ENCODE measurements at places on chromosomes 2 and 18.

GRCh38 chr2:28583899-28584553 is 88.2 kb downstream of the PLB1 start:
- peak; percentile 65 for DNase-seq

DNA sequence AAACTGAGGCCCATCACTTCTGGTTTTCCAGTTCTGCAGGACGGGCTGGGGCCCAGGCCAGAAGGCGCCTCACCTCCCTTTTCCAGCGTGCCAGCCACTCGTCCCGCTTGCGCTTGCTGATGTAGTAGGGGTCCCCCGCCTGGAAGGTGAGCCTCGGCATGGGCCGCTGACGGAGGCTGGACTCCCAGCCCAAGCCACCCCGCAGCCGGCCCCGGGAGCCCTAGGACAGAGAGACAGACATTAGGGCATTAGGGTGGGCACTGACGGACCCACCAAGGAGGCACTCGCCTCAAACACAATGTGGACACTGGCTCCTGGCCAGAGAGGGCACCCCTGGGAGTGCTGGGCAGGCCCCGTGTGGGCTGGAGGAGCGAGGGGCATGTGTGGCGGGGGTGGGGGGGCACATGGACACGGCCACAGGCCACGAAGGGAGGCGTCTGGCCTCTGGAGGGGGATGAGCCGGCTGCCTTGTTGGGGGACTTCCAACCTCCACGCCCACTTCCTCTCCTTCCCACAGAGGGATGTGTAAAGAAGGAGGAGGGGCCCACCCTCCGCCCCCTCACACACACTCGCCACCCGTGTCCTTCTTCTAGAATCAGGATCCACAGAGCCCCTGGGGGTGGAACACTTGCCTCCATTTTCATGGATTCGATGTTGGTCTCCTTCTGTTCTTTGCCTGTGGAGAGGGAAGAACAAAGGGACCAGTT is 66.7 kb downstream of the DNMT3A start:
- DNase-seq, result no peak

DNA sequence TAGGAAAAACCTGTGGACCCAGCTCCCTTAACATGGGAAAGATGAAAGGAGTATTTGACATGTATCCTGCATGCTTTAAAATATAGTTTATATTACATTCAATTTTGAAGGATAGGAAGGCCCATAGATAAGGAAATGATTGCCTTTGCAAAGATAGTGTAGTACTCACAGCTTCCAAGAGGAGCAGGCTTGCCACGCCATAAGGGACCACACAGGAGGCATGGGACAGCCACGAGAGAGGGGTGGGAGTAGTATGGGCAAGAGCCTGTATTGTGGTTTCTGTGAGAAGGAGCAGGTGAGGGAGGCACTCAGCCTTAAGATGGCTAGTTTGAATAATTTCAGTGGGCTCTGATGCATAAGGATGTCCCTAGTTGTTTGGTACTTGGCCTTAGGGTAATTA is 740.3 kb downstream of the SATB2 start:
- no peak for DNase-seq

DNA sequence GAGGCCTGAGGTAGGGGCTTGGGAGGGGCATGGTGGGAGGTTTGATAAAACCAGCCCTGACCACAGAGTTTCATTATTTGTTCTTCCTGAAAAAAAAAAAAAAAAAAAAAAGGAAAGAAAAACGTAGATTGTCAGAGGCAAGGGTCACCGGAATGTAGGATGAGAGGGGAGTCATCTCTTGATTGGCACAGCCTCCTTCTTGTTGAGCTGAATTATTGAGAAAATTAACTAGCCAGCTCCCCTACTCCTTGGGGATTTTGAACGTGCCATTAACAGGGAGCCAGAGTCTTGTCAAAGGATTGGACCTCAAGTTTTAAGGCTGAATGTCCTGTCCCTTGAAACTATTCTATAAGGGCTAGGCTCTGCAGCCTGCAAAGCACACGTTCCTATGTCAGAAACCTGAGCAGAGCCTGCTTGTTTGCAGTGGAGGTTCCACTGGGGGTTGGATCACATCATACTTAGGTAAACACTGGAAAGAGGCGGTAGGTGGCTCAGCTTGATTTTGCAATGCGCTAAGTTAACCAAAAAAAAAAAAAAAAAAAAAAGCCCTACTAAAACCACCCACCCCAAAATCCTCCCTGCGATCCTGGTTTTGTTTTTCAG is 2.3 kb downstream of the INHBB start:
- DNase-seq, result no peak

DNA sequence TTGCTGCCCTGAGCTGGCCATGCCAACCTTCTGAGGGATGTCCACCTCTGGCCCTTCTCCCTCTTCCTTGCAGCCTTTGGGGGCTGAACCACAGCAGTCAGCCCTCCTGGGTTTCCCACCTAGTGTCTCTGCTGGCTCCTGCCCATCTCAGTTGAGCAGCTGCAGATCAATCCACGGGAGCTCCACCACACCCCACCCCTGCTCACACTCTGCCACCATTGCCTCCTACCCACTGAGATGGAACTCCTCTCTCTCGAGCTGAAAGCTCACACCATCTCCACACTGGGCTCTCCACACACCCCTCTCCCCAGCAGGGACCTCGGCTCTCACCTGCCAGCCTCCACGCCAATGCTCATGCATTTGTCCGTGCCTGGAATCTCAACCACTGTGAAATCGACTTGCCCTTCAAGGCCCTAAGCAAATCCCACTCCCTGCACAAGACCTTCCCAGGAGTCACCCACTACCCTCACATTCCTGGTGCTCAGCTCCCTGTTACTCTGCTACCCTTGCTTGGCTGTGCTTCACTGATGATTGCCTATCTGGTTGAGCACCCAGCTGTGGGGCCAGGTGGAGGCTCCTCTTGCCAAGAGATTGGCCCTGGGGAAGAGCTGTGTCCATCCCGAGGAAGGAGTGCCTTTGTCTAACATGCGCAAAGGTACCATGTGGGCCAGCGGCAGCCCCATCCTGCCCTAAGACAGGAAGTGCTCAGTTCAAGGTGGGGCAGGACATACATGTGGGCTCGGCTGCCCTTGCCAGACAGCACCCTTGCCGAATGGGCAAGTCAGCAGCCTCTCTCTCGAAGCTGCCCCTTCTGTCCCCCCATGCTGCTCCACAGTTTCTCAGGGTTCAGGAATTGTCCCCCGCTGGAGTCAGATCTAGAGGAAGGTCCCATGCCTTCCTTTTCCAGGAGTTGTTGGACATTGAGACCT is 208.7 kb downstream of the CYP26B1 start:
- no peak for DNase-seq

GRCh38 chr2:112092286-112093041 is 37.4 kb downstream of the TMEM87B start:
- no peak for DNase-seq

DNA sequence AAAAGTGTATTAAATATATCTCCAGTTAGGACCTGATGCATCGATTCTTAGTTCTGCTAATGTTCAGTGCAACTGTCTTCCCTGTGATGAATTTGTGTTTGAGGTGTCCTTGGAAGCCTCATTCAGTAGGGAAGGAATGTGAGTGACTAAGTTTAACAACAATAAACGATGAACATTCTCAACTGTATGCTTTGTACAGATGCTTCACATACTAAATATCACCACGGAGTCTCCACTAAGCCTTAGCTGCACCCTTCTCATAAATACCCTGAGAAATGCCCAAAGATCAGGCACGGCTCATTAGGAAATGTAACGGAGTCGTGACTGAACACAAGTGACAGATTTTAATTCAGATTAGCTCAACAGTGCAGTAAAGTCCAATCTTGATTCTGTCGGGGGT is 24.4 kb upstream of the AGFG1 start:
- DNase-seq, result no peak

- no peak for DNase-seq
These were observed 135.0 kb downstream of the LAMA3 start for GRCh38 chr18:23824240-23824639.

- DNase-seq, result no peak
These were observed 48.7 kb downstream of the C1QL2 start for GRCh38 chr2:119109866-119110265.

GRCh38 chr2:17901246-17901645 is 22.8 kb downstream of the KCNS3 start:
- DNase-seq, result no peak

- DNase-seq, result no peak
These were observed 62.5 kb upstream of the RAPGEF4 start for GRCh38 chr2:172673056-172673683.

- no peak for DNase-seq
These were observed 28.4 kb downstream of the CFLAR start for GRCh38 chr2:201144101-201145051.

DNA sequence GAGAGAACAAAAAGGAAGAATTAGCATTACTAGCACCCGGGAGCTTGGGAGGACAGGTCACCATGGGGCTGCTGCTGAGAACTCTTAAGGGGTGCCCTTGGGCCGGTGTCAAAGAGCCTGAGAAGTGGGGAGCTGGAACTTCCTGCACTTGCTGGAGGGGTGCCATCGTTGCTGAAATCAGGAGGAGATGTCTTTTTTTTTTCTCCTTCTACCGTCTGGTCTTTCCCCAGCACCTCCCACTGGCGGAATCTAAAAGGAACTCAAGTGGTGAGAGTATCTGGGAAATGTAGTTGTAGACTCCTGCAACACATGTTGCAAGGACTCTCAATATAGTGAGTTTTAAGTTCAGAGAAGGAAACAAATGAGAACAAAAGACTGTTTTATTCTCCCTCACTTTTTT is 6.1 kb upstream of the AMMECR1L start:
- DNase-seq, result no peak

DNA sequence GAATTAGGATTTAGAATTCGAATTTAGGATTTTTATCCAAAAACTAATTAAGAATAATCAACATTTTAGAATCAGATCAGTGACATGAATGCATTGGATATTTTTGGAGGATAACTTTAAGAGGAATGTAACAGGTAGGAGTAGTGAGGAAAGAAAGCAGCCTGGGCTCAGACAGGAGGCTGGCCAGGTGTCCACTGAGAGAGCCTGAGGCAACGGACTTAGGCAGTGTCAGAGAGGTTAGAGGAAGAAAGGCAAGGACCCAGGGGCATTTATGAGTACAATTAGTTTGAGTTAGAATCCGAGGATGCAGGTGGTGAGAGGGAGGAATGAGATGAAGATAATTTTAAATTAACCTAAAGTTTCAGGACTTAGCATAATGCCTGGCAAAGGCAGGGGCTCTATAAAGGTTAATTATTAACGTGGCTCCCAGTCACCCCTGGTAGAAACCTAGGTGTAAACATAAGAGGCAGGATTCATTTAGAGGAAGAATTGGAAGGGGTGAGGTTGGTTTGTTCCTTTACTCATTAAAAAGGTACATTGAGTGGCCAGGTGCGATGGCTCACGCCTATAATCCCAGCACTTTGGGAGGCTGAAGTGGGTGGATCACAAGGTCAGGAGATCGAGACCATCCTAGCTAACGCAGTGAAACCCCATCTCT is 507.1 kb downstream of the TMEM182 start:
- no peak for DNase-seq

- no peak for DNase-seq
These were observed 106.9 kb upstream of the CBLN2 start for GRCh38 chr18:72651033-72651432.

GRCh38 chr2:26849056-26849999 is 1.4 kb downstream of the DPYSL5 start:
- DNase-seq, result no peak

GRCh38 chr2:206343144-206343543 is 68.7 kb downstream of the ZDBF2 start:
- no peak for DNase-seq

- DNase-seq, result no peak
These were observed 5.4 kb upstream of the IL1R2 start for GRCh38 chr2:101986376-101986775.

GRCh38 chr2:190843890-190844699 is 36.5 kb upstream of the GLS start:
- peak; percentile 36 for DNase-seq

- DNase-seq, result no peak
These were observed 415.8 kb upstream of the TRIB2 start for GRCh38 chr2:12300927-12301326.

DNA sequence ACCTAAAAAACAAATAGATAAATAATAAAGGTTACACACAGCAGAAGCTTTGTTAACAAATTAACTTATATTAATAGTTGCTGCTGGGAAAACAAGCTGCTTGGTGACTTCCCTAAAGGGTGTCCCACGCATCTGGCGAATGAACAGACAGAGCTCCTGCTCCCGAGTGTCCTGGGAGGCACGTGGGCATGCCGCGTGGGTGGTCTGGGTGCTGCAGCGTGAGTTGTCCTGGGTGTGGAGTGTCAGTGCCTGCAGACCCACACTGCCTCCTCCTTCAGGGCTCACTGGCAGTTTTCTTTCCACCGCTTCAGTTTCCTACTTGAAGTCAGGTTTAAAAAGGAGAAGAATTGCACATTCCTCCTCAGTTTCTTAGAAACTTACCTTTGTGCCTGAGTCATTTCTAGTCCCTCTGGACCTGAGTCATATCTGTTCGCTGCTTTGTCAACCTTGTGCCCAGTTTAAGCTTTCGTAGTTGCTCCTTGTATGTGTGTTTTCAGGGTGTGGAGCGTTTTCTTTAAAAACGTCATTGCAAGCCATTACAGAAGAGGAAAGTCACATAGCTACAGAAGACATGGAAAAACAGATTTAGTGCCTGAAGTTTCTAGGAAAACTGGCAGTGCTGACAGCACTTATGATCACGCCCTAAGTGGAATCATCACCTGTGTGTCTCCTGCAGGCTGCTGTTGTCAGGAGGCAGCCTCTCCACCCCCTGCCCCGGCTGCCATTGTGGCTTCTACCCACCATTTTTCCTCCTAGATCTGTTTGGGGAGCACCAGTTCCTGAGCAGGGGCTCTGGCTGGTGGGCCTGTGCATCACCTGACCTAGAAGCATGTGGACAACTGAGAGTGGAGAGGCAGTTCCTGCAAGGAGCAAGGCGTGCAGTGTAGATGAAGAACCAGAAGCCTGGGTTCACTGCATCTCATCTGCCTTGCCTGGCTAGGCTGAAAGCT is 24.5 kb downstream of the IMPA2 start:
- DNase-seq, result no peak

- DNase-seq, result no peak
These were observed 159.0 kb upstream of the CCDC195 start for GRCh38 chr2:224875153-224875552.

GRCh38 chr2:212815453-212815852 is 276.9 kb upstream of the ERBB4 start:
- DNase-seq, result no peak

- no peak for DNase-seq
These were observed 113.2 kb upstream of the SATB2 start for GRCh38 chr2:199570934-199571333.

GRCh38 chr18:21260621-21261020 is 18.6 kb downstream of the GREB1L start:
- DNase-seq, result no peak

DNA sequence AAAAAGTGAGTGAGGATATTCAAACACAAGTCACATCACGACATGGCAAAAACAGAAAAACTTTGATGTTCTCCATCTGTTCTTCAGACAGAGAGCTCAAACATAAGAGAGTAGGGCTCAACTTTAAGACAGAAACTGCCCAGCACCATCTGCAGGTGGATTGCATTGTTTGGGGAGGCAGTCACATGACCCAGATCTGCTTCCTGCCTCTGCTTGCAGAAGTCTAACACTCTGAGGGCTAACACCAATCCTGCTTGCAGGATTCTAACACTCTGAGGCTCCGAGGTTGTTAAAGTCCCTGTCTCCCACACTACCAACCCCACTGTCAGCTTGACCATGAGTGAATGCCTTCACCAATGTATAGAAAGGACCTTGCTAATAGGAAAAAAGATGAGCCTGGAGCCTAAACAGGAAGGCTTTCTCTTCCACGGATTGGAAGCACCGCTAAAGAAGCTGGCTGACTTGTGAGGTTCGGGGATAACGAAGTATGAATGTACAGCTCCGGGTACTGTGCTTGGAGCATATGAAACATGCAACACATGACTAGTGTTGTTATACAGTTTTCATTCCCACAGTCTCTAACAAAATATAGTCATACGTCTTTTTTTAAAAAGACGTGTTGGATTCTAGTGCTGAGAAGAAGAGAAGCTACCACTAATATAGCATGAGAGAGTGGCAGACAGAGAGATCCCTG is 176.6 kb upstream of the CREB1 start:
- no peak for DNase-seq
